ENCODE measurements at places on chromosomes 2 and 18.

- DNase-seq = no peak
Observed at GRCh38 chr2:177983183-177983788, 89.3 kb downstream of the PDE11A start.

- DNase-seq = no peak
Observed at GRCh38 chr18:50158866-50159653, 35.9 kb downstream of the MYO5B start.

DNA sequence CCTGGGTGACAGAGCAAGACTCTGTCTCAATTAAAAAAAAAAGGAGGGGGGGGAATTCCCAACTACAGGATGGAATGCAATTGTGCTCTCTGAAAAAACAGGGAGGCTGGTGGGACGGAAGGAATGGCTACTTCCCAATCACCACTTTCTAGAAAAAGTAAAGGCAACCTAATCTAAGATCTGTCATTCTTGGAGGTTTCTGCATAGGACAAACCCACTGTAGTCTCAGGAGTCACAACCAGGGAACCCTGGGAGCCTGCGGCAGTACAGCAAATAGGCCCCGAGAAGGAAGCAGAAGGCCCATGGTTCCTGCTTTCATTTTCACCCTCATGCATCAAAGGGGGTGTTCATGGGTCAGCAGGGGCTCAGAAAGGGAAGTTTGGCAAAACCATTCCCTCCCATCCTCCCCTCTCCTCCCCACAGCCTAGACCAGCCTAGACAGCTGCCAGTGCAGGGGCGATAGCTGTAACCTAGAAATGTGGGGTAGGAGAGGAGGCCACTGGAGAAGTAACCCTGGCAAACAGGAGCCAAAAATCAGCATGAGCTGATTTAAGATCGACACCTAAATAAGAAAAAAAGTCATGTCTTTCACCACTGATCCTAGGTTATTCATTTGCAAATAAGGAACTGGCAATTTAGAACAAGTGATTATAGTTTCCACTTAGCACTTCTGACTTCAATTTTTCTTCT, 48.0 kb downstream of the TRABD2A start:
- no peak for DNase-seq

DNA sequence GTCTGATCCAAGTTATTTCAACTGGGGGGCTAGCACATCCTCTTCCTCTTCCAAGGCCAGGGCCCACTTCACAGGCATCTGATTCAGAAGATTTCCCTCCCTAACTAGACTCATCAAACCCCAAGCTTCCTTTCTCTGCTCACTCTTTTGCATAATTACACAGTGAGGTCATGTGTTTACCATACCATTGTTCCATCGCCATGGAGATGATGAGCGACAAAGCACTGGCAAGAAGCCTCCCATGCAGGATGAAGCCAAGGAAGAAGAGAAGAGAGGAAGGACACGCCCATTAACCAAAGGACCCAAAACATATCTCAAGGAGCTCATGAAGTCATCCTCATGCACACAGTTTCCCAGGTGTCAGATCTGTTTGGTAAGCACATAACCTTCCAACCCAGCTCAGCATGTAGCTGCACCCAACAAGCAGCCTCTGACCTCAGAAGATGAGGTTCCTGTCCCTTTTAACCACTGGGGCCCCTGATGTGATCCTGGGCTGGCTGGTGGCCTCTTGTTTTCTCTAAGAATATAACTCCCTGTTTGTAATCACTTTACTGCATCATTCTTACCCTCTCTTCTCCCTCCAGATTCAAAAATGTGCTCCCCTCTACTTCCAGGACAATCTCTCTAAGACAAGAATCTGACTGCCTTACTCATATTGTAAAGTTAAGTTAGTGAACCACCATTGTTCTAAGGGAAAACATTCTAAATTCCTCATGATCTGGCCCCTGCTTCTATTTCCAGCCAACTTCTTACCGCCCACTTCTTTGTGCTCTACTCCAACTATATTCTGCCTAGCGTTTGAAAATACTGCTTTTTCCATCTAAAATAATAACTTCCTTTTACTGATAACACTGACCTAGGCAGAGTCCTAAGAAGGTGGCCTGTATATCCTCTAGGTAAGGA, 190.1 kb downstream of the TTC32 start:
- DNase-seq = no peak

DNA sequence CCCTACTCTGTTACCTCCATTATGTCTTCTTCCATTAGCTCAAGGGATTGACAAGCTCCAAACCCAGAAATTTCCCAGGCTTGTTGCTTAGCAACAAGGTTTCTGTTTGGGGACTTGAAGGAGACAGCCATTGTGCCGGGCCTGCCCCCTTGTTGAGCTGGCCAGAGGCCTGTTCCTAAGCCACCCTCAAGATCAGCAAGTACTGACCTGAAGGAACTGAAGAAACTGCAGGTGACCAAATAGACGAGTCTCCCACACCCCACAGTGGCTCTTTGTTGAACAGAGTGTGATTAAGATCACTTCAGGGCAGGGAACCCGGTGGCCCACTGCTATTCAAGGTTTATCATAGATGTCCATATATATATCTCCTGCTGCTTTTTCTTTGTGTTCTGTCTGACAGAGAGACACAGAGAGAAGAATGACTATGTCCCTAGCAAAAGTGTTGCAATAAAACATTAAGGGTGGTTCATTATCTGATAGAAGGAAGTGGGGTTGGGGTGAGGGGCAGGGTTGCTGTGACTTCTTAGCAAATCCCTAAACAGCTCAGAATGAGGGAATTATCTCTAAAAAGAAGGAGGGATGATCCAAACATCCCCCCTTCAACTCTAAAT, 69.2 kb downstream of the RNF144A start:
- DNase-seq = no peak

DNA sequence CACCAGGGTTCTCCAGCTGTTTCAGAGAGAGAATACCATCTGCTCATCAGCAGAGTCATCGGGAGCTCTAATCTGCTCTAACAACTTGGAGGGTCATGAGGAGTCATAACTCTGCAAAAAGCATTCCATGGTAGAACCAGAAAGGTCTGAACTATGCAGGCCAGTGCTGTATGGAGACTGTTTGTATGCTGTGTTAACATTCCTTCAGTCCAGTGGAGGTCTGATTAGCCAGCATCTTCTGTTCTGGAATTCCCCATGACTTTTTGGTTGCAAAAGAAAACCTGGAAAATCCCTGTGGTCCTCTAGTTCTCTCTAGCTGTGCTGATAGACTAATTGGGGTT, 9.4 kb upstream of the ITGB6 start:
- DNase-seq = no peak

DNA sequence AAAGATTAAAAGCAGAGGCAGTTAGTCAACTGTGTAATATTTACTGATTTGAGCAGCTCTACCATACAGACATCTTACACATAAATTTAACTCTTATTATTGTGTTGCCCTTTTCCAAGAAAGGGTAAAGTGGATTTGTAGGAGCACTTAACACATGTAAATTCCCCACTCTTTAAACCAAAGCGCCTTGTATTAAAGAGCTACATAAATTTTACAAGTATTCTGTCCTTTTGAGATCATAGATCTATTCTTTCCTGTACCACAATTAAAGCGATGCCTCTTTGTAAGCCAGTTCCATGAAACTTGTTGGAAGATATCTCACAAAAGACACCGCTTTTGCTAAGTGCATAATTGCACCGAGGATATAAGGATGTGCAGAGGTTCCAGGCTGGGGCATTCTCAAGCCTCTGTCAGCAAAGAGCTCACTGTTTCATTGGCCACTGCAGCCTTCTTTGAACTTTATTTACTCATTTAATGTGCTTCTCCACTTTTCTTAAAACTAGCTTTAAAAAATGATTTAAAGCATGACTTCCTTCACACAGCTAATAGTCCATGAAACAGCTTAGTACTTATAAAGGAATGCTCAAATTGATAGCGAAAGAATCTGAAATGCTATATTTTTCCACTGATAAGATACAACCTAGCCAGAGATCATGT, 520.0 kb upstream of the TCF4 start:
- no peak for DNase-seq

- no peak for DNase-seq
Observed at GRCh38 chr2:48693066-48693465, 62.5 kb downstream of the LHCGR start.

DNA sequence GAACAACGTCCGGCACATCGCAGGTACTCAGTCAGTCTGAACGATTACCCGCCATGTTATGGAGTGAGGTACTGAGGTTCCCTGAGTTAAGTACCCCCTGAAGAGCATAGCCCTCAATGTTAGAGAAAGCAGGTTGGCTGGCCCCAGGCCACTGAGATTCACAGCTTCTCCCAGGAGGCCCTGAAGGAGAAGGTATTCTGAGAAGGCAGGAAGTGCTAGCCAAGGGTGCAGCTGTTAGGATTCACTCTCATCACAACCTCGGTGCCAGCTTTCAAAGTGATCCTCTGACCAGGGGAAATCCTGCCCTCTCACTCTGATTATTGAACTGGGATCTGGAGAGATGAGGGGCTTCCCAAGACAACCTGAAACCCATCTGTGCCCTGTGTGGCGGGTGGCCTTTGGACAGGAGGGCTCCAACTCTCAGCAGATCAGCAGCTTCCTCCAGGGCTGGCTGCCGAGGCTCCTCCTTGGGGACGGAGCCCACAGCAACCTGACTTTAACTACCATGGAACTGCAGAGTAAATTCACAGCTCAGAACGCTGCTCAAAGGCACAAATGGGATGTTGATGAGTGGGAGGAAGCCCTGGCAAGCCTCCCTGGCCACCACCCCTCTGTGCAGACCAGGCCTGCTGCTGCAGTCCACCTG, 7.8 kb downstream of the EHD3 start:
- no peak for DNase-seq

- DNase-seq = no peak
Observed at GRCh38 chr18:78610179-78610578, 369.4 kb upstream of the SALL3 start.

- DNase-seq = no peak
Observed at GRCh38 chr2:98713332-98714015, 17.5 kb downstream of the MGAT4A start.

GRCh38 chr18:10081492-10081891, 167.7 kb downstream of the VAPA start:
- no peak for DNase-seq

DNA sequence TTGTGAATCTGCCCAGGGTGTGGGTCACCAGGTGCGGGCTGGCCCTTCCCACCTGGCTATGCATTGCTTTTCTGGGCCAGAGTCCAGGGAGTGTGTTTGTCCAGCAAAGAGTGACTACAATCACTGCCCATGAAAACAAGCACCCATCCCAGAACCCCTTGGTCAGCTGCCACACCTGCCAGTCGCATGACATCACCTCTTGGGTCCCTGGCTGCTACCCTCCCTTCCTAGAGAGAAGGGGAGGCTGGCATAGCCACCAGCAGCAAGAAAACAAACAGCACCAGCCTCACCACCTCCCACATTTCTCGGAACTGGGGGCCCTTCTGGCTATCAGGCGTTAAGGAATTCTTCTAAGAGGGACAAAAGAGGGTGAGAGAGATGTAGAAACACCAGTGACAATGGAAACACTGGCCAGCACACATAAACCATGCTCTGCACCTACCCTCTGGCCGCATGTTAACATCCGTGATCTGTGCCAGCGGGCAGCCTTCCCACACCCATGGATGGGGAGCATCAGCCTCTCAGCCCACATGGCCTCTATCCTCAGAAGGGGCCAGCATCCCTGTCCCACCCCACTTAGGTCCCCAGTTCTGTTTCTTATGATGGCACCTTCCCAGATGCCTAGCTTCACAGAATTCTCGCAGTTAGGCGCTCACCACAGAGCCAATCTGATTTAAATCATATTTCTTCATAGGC, 109.7 kb upstream of the GLI2 start:
- no peak for DNase-seq

- DNase-seq = no peak
Observed at GRCh38 chr2:143742581-143742980, 613.4 kb downstream of the ARHGAP15 start.

GRCh38 chr18:36567800-36568199, 261.0 kb downstream of the TPGS2 start:
- no peak for DNase-seq

GRCh38 chr2:20669562-20670314, 2.8 kb downstream of the GDF7 start:
- DNase-seq = no peak

GRCh38 chr2:652881-653480, 24.2 kb downstream of the TMEM18 start:
- DNase-seq = no peak

DNA sequence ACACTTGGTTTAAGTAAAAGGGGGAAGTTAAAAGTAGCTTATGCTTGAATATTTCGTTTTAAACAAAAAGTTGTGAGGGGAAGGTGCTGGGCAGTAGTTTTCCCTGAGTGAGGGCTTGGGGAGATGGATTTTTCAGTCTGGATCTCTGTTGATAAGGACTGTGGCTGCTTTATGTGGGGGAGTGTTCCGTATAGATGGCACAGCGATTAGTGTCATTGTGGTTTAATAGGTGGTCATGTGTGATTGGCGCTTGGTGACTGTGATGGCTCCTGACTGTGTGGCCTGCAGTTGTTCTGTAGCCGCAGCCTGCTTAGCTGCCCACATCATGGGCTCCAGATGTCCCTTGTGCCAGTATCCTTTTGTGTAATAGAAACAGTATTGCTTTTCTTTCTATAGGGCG, 156.2 kb downstream of the WDSUB1 start:
- no peak for DNase-seq

GRCh38 chr2:196453613-196454047, 185.9 kb upstream of the CCDC150 start:
- DNase-seq = peak; percentile 17

DNA sequence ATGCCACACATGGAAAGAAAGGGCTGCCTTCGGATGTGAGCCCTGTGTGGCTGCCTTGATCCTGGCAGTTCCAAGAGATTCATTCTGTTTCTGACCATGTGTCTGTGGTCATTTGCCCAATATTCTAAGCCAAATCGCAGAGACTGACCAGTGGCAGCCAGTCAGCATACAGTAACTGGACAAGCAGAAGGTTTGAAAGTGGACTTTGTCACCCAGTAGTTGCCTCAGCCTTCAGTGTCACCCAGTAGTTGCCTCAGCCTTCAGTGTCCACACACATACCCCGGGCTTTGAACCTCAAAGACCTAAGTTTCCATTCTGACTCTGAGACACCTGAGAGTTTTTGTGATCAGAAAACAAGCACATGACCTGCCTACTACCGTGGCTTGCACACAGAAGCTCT, 5.0 kb downstream of the RFX8 start:
- no peak for DNase-seq

DNA sequence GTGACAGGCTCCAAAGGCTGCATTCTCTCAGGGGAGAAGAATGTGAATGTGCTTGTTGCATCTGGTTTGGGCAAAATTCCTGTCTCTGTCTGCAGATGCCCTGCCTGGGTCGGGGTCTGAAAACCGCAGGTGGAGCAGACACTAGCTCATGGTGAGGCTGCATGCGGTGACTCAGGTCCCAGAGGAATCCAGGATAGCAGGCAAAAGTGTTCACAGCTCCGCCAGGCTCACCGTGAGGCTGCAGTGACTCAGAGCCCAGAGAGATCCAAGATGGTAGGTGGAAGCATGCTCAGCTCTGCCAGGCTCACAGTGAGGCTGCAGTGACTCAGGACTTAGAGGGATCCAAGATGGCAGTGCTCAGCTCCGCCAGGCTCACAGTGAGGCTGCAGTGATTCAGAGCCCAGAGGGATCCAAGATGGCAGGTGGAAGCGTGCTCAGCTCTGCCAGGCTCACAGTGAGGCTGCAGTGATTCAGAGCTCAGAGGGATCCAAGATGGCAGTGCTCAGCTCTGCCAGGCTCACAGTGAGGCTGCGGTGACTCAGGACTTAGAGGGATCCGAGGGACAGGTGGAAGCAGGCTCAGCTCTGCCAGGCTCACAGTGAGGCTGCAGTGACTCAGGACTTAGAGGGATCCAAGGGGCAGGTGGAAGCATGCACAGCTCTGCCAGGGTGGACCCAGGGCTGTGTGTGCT, 200.5 kb downstream of the ACKR3 start:
- DNase-seq = no peak
